NCI-H187 treated with DMSO at 0.1 percent for 48 hours (cell line): ENCODE measurements at places on chromosomes 16 and 17.

GRCh38 chr16:26281381-26282110 is 589.8 kb downstream of the HS3ST4 start:
- DNase-seq, result no peak

- DNase-seq, result no peak
Observed at GRCh38 chr16:30567991-30568638, 3.4 kb downstream of the ZNF688 start.

DNA sequence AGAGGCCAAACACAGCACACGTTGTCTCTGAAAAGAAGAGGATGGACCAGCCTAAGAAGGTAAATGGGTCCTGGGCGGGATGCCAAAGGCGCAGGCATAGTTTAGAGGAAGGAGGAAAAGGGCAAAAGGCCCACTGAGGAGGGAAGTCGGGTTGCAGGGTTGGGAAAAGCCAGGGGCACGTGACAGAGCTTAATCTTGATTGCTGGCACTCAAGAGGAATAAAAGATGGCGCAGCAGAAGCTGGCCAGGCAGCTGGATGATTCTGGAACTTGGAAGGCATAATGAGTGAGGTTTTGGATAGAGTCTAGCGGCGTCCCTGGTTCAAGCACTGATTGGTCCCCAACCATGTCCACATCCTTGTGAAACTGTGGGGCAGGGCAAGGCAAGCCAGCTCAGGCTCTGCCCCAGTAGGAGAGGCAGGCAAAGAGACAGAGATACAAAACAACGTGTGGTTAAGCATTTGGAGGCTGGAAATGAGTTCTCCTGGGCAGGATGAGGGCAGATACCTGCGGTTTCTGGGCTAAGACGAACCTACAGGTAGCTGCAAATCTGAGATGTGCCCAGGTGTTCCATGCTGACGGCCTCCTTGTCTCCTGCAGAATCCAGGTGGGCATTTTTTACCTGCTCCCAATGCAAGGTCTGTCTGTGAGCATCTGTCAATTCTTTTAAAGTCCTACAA is 52.7 kb upstream of the CIBAR2 start:
- DNase-seq, result no peak

DNA sequence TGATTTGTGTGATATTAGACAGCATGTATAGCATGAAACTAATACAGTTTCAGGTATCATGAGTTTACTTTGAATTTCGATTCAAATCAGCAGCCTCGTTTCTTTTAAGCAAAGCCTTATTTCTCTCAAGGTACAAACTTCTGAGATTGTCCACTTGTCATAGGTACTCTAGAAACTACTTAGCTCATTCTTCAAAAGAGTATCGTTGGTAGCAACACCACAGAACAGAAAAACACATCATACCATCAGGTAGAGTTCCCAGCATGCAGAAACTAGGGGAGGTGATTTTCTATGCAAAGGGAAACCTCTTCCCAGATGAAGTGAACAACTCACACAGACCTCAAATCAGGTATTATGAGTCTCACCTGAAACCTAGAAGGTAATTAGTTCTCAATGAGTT is 237.0 kb upstream of the SOX9 start:
- DNase-seq, result no peak

GRCh38 chr17:78557598-78558039 is 19.6 kb downstream of the DNAH17 start:
- no peak for DNase-seq

- no peak for DNase-seq
Observed at GRCh38 chr16:30076276-30076791, 540 bp downstream of the PPP4C start.

- DNase-seq, result no peak
Observed at GRCh38 chr17:66468241-66469087, 166.1 kb downstream of the PRKCA start.
